ENCODE measurements at places on chromosomes 4 and X.

DNA sequence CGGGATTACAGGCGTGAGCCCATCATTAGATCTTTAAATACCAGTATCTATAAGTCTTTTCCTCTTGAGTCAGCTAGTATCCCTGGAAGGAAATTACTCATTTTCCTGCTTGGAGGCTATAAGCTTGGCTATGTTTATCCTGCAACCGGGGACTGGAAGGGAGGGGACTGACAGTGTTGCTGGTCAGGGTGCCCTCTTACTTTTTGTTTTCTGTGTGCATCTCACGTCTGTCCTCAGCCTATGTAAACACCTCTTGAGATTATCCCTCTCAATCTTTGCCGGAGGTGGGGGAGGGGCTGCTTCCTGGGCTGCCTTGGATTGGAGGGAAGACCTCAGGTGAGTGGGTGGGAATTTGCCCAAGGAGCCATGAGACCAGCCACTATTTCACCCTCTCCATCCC is 37.0 kb downstream of the HTT start:
- no peak for DNase-seq

DNA sequence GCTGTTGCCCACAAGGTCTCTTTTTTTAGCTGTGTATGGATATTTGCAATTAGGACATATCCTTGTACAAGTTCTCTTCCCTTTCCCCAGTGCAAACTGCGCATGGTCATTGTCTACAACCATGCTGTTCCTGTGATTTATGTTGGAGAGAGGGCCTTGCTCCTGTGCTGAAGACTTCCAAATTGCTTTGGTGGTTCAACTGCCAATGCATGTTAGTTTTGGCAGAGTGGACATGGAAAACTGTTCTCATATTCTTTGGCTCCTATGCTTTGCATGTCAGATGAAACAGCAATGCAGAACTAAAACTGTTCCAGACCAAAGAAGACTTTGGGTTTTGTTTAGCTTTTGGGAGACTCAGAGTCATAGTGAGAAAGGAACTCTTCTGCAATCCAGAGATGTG is 148.8 kb upstream of the EDNRA start:
- no peak for DNase-seq

DNA sequence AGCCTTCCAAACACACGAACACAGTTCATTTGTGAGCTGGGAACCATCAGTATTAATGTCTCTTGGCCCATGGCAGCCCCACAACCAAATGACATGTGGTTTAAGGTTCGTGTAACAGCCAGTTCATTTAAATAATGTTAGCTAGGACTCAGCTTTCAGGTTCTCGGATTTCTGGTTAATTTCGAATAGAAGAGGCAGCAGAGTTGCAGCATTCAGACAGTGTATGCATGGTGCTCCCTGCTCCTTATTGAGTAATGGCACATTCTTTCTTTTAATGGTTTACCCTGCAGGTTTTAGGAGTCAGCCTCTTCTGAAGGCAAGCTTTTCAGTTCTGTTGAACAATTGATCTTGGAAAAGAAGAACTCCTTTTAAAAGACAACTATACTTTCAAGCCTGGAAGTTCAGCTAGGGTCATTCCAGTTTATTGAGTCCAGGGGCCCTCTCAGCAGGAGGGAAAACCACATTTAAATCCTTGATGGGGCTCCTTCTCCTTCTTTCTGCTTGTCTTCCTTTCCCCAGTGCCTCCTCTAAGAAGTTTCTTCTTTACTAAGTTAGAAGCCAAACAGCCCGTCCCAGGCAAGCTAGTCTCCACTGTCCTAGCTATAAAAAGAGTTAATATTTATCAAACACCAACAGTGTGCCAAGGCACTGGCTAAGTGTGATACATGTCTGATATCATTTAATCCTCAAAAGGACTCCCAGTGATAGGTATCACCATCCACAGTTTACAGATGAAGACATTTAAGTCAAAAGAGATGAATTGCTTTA is 5.0 kb upstream of the RNF175 start:
- DNase-seq, result no peak

DNA sequence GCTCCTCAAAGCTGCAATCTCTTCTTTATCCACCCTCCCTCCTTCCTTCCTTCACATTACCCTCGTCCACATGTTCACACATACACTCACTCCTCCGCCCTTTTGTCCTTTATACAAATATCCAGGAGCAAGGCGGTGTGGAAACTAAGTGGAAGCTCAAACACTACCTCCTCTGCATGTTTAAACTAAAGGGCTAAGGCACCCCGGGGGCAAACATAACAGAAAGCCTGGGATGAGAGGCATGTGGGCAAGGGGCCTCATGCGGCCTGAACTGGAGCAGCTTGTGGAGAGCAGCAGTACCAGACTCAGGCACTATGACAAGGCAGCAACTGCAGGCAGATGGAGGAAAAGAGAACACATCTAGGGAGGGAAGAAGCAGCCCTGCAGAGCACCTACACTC is 9.5 kb downstream of the MAB21L2 start:
- no peak for DNase-seq

DNA sequence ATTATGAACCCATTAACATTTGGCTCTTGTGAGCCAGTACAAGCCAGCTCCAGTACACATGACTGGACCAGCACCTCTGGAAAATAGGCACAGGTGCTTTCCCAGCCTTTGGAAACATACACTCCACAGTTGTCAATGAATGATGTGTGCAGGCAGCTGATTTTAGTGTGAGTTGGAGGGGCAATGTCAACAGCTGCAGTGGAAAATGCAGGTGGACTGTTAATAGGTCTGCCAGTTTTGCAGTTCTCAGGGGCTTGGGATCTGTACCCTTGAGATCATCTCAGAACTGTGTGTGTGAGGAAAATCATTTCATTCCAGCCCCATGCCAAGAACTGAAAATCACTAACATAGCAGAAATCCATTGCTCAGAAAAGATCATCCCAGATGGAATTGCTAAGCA is 81.7 kb upstream of the CHRDL1 start:
- DNase-seq, result no peak

DNA sequence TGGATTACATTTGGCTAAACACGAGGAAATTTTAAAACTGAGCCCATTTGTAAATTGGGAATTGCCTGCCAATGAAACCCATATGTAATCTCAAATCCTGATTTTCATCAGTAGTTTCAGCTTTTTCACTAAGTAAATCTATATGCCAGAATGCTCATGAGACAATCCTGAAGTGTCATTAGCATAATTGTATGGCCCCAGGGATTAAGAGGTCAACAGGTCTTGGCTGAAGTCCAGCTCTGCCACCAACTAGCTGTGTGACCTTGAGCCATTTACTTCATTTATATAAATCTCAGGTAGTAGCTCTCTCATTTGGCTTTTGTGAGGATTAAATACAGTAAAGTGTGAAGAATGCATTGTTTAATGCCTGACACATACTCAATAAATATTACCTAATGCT is 320.5 kb upstream of the EMCN start:
- DNase-seq, result no peak

DNA sequence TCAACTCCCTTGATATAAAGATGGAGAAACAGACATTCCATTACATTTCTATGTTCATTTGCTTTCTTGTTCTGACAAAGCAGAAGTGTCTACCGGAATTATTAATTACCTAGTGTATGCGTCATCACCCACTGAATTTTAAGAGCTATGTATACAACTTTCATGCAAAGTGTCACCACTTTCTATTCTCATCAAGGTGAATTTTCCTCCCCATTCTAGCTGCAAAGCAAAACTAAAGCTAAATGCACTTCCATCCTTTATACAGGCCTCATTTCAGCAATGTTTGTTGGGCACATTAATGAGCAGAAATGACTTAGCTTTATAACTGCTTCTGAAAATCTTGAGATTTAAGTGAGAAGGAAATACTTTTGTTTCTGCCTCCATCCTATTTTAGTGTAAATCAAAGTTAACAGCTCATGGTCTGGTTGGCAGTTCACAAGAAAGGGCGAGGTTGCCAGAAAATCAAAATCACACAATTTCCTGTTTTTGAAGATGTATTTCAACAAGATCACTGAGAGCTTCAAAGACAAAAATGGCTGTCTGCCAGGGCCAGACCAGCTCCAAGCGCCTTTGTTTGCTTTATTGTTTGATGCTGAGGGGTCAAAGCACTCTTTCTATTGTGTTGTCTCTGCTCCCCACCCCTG is 7.2 kb upstream of the FAM9C start:
- no peak for DNase-seq

- DNase-seq, result no peak
Observed at GRCh38 chrX:130435937-130436336, 34.1 kb downstream of the RBMX2 start.

GRCh38 chr4:22574424-22574823 is 58.6 kb upstream of the ADGRA3 start:
- DNase-seq, result no peak

DNA sequence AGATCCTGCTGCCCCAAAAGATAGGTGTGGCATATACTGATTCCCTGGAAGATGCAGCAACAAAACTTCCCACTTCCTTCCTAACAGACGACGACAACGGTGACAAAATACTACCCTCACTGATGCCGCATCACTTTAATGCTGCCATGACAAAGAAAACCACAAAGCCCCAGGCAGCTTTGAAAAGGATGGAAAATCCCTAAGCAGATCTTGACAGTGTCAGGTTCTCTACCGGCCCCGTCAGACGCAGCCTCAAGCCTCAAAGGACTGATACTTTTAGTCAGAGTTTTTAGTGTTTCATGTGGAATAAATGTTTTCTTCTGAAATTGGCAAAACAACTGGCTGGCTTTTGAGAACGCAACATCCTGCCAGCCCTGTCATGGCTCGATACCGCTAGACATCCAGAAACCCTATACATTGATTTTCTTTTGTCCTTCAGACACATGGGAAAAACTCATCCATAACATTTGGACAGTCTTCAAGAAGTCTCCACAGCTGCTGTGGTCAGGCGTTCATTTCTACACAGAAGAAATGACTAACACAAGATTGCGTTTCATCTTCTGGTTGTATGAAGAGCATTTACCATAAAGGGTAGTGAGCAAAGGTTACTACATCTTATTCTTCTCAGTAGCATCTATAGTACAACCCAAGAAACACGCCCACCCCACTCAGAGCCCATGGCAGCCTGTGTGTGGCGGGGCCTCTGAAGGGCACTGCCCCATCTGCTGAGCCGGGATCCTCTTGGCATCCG is 60.1 kb downstream of the GATB start:
- no peak for DNase-seq

GRCh38 chr4:186727169-186727976 is 3.7 kb upstream of the FAT1 start:
- no peak for DNase-seq

DNA sequence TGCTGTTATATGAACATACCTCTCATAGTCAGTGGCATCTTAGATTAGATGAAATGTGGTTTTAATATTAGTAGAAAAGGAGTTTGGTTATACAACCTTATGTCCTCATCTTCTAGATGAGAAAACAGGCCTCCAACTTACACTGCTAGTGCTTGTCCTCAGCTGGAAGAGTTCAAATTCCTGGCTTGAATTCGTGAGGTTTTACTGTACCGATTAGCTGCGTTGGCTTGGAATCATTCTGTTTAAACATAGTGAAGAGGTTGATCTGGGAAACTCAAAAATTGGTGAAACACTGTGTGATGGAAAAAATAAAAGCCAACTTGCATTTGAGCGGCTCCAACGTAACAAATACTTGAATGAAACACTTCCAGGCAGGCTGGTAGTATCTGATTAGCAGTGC is 81.0 kb downstream of the LNX1 start:
- DNase-seq, result no peak

DNA sequence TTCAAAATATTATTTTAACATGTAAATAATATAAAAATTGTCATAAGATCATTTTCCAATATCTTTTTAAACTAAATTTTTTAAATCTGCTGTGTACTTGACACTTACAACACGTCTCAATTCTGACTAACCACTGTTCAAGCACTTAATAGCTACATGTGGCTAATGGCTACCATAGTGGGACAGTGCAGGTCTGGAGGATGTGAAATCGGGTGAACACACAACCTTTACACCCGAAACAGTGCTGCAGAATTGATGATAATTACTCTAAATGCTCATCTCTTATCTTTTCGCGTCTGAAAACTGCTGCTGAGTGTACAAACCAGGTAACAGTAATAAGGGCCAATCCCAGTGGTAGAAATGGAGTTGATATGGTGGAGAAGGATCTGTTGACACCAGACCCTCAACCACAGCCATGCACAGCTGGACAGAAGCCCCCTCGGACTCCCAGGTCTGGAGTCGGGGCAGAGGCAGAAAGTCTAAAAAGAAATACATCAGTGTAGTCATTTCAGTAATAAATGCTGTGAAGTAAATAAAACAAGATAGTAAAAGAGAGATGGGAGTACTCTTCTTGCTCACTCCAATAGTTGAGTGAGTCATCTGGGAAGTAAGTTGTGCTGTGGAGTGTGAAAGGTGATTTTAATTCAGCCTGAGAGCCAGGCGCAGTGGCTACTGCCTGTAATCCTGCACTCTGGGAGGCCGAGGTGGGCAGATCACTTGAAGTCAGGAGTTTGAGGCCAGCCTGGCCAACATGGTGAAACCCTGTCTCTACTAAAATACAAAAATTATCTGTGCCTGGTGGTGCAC is 150.0 kb downstream of the CBR4 start:
- peak; percentile 12 for DNase-seq

DNA sequence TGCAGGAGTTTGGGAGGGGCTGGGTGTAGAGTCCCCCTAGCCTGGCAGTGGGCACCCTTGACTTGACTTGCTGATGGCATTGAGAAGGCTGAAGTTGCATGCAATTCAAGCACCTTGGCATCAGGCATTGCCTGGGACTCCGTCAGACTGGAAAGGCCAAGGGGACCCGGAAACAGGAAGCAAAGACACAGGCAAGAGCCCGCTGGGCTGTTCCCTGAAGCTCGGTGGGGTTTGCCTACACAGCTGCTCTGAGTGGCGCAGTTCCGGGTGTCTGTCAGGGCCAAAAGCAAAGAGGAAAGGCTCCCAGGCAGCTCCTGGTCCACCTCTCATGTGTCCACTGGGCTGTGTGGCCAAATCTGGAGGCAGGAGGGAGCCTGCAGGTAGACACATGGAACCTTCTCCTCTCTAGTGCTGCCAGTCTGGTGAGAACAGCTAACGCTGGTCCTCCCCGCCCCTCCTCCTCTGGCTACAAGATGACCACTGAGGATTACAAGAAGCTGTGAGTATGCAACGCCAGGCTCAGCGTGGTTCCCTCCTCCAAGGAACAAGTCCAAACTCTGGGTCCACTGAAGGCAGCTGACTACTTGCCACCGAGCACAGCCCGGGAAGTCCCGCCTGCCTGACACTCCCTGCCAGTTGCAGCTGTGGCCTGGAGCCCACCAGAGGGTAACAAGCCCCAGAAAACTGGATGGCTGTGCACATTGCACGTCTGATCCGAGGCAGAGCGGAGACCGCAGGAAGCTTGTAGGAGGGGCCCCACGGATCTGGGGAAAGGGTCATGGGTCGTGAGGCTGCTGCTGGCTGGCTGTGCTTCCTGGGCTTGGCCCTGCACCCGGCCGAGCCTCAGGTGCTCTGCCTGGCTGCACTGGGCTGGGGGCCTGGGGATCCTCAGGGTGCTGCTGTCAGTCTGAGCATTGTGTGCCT is 20.1 kb downstream of the ZNF185 start:
- DNase-seq, result no peak

DNA sequence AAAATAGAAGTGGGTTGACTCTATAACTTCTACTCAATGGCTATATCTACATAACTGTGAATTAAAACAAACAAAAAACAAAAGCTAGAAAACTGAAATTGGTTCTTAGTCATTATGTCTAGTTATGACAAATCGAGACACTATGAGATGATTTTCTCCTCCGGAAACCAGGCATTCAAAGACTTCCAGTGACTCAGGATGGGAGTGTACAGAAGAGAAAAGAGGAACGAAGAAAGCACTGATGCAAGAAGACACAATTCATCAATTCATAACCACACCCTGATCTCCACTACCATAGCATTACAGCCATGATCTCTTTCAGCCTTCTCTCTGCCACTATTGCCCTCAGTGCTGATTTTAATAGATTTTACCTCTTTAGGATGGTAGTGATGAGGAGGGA is 253.6 kb downstream of the CBLL2 start:
- no peak for DNase-seq

GRCh38 chr4:174538123-174538875 is 16.0 kb upstream of the HPGD start:
- DNase-seq, result no peak

All from C1 segment of cervical spinal cord (tissue), 14 donors.